ENCODE measurements at places on chromosomes 7 and 10. TPM values are rescaled to one million over a fixed set of nuclear protein-coding genes. Genes with fewer than 3 reads are reported as not detected.

Gene PRF1
- 4.3 TPM for total RNA-seq

Gene RASA4B
- 7.8 TPM for total RNA-seq

Gene TUBGCP2
- 44.7 TPM for total RNA-seq

Gene DPYSL4
- total RNA-seq, result 24.9 TPM

Gene LBX1
- total RNA-seq, result not detected

Gene HTR7
- not detected for total RNA-seq

Gene COL28A1
- total RNA-seq, result 5.6 TPM

Gene MACROH2A2
- total RNA-seq, result 14.8 TPM

DNA sequence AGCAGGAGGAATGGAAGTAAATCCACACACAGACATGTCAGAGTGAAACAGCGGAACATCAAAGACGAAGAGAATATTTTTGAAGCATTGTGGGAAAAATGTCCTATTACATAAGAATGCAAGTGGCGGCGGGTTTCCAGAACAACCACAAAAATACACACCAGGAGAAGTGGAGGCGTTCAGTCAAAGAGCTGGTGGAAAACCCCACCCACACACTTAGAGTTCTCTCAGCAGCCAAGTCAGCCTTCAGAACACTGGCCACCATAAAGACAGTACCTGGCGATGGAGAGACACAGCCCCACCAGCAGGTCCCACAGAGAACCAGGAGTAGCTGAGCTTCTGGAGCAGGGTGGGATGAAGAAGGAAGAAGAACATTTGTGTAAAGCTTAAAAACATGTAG lies 23.7 kb downstream of the NKX6-2 start:
- DNase-seq, result no peak

DNA sequence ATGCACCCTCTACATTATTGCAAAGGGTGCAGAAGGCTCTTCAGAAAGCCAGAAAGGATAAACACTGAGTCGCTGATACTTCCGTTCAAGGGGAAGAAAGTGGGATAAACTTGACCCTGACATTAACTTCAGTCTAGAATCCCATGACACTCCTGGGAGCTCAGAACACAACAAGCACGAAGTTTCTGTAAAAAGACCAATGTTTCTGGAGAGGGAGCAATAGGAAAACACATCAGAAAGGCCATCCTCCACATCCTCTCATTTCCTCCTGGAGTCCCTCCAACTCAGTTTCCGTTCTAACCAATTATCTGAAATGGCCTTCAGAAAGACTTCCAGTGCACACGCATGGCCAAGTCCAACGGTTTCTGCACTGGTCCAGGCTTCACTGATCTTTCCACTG lies 113.5 kb downstream of the SORBS1 start:
- DNase-seq, result no peak

GRCh38 chr7:101216001-101216859 lies 1.2 kb downstream of the PLOD3 start:
- DNase-seq, result no peak

- DNase-seq, result no peak
Measured at GRCh38 chr10:120457431-120458172, 575 bp downstream of the PLPP4 start.

- no peak for DNase-seq
Measured at GRCh38 chr7:104761892-104762291, 252.1 kb upstream of the KMT2E start.

DNA sequence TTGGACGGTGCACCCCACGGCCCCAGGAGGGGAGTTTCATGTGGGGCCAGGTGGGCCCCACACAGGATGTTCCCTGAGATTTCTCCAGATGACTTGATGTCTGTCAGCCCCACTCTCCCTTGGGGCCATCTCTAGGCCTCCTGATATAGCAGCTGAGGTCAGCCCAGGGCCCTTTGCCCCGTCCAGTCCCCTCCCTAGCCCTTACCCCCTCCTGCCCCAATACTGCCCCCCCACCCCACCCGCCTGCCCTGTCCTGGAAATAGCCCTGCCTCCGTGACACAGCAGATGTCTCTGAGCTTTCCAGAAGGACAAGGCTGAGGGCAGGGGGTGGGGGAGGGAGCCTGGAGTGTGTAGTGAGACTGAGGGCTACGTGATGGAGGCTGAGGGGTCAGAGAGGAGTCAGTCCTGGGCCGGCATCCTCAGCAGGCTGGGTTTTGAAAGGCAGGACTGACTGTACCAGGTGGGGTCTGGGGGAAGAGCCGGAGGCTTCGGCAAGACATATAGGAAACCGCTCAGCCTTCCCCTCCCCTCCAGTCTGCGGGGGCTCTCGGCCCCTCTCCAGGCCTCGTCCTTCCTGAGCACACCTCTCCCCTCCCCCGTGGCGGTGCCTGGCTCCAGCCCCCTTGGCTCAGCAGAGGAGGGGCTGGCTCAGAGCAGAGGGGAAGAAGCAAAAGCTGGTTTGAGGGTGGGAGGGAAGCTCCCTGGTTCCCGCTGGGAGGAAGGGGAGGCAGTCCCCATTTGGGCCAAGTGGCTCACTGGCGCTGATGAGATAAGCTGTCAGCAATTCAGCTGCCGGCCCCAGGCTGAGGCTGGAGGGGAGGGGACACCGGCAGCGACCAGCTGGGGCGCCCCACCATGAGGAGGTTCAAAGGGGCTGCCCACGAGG lies 2.0 kb downstream of the FLNC start:
- peak; percentile 77 for DNase-seq

DNA sequence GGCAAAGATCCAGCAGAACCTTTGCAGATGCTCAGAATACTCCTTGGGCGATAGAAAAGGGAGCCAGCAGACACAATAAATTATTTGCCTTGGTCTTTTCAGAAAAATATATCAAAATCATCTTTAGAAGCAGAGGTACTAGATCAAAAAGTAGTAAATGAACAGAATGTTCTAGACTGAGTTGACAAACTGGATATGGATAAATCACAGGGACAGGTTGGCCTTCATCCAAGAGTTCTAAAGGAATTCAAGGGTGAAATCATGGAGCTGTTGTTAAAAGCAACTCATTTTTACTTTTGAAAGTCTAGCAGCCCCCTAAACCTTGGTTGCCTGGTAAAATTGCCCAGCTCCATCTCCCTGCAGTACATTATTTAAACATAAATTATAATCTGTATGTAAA lies 99.1 kb downstream of the PLCE1 start:
- no peak for DNase-seq

GRCh38 chr10:112955582-112956421 lies 5.8 kb downstream of the TCF7L2 start:
- no peak for DNase-seq

DNA sequence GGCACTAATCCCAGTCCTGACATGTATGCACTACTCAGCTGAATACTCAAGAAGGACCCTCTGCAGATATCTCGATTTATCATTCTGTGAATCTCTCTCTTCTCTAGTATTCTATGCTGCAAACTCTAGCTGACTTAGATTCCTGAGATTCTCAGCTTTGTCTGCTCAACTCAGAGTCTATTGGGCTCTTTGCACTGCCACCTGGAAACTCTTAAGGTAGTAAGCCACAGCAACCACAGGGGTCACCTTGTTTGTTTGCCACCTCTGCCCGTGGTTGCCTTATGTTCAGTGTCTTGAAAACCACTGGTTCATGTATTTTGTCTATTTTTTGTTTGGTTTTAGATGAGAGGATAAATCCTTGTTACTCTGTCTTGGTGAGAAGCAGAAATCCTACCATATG lies 72.9 kb downstream of the SP8 start:
- no peak for DNase-seq

GRCh38 chr7:42688056-42688371 lies 223.9 kb downstream of the C7orf25 start:
- DNase-seq, result no peak

GRCh38 chr7:159070431-159071148 lies 74.1 kb downstream of the VIPR2 start:
- DNase-seq, result no peak

DNA sequence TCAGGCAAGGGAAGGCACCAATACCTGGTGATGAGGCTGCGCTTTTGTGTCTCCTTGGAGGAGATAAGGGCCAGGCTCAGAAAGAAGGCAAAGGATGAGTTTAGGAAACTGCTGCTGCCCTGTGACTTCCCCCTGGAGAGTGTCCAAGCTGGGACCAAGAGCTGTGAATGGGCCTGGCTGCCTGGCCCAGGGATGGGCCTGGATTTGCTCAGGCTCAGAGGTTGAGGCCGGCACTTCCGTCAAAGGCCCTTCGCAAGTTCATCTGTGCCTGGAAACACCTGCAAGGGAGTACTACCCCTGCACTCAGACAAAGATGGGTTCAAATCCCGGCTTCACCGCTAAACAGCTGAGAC lies 50.5 kb upstream of the NANOS1 start:
- DNase-seq, result no peak

DNA sequence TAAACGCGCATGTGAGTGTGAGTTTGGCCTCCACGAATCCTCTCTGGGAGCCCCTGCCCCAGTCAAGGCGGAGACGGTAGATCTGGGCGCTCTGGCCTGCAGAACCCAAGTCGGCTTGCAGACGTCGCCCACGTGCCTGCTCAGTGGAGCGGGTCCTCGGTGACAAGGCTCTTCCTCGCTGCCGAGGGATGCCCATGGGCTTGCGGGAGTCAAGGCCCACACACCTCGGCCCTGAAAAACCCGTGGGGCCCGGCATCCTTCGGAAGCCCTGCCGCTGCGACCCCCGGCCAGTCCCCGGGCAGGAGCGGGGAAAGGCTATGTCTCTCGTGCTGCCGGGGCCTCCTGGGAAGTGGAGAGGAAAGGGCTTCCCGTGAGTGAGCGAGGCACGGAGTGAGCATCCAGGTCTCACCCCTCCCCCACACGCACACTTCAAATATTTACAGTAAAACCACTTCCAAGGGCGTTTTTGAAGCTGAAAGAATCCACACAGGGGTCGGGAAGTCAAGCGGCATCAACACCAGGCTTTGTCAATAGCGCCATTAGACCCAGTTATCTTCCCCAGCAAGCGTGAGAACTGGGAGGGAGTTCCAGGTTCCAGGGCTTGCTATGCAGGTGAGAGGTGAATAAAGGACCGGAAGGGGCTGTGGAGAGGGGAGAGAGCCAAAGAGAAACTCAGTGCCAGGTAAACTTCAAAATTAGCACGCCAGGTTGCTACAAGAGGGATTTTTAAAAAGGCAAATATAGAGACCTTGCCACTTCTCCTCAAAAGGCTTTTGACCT lies 1.1 kb upstream of the MNX1 start:
- peak; percentile 42 for DNase-seq

DNA sequence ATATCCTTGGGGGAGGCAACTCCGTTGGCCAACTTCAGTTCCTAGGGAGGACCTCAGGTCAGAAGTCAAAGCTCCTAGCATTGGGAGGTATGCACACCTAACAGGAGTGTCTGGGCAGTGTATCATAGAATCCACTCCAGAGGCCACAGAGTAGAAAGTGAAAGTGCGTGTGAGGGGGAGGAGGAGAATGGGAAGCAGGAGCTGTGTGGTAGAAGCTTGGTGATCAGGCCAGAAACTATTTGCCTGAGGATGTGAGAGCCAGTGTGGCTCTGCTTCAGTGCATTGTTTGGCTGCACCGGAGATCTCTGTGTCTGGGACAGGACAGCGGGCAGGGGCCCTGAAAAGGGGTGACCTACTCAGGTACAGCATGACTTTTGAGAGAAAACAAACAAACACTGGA lies 557.4 kb upstream of the VSTM2A start:
- DNase-seq, result no peak

DNA sequence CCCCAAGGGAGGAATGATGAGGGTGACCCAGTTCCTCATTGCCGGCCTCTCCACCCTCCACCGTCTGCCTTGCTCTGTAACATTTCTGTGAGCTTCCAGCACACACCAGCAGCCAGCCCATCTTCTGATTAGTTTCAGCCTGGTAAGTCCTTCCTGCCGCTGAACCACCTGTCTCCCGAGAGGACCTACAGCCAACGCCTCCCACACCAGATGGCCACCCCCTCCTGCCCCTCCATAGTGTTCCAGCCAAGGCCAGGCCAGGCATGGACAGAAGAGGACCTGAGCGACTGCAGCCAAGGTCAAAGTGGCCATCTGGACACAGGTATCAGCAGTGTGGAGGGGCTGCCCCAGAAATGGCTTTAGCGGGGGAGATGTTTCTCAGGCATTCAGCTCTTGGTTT lies 170.7 kb upstream of the CTBP2 start:
- DNase-seq, result no peak

DNA sequence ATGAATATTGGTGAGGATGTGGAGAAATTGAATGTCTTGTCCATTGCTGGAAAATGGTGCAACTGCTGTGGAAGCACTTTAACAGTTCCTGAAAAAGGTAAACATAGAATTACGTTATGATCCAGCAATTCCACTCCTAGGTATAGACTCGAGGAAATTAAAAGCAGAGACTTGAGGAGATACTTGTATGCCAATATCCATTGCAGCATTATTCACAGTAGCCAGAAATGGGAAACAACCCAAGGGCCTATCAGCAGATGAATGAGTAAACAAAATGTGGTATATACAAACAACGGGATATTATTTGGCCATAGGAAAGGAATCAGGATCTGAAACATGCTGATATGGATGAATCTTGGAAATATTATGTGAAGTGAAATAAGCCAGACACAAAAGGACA lies 32.5 kb upstream of the MTURN start:
- no peak for DNase-seq

GRCh38 chr7:89738549-89738948 lies 415.7 kb upstream of the STEAP1 start:
- no peak for DNase-seq

DNA sequence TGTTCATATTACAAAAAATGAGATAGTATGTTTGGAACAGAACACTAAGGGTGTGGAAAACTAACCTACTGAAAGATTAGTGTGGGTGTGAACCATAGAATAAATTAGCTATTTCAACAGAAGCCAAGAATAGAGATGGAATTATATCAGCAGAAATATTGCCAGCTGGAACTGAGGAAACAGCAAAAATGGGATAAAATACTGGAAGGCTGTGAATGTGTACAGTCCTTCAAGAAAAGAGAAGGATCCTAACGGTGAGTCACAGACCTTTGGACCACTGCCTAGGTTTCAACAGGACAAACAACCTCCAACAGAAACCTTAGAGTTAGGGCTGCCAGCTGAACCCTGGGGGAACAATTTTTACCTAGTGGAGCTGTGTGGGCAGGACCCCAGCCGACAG lies 395.0 kb downstream of the ZWINT start:
- no peak for DNase-seq

- no peak for DNase-seq
Measured at GRCh38 chr10:1189166-1190051, 133.2 kb downstream of the WDR37 start.

DNA sequence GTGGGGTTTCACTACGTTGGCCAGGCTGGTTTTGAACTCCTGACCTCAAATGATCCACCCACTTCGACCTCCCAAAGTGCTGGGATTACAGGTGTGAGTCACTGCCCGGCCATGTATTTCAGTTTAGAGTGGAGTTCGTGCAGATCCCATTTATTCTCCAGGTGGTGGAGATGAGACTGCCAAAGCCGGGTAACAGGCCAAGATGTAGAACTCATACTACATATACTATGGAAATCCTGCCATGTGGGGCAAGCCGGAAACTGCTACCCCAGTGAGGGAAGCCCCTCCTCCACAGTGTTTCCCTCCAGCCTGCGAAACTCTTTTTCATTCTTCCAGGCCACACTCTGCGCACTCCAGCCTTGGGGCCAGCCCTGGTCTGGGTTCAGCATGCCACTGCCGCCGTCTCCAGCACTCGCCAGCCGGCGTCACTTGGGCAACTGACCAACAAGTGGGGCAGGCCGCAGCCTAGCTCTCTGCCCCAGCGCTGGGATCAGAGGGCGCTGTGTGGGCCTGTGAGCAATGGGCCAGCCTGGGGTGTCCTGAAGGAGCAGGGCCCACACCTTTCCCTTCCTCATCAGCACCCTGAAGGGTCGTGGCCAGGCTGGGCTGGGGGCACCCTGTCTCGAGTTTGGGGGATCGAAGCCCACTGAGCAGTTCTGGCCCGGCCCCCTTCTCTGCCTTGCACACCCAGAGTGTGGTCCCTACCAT lies 122.0 kb downstream of the TRRAP start:
- no peak for DNase-seq

- no peak for DNase-seq
Measured at GRCh38 chr10:129912166-129912917, 51.7 kb downstream of the EBF3 start.

GRCh38 chr10:30587522-30588031 lies 42.0 kb downstream of the LYZL2 start:
- DNase-seq, result peak; percentile 68

Measured in Right ventricle myocardium inferior (tissue), 1 donor.